ENCODE measurements at places on chromosomes 2 and 18.

- DNase-seq: peak; percentile 38
Measured at GRCh38 chr2:96264656-96265348, 995 bp downstream of the TMEM127 start.

GRCh38 chr2:12955864-12956263, 239.1 kb downstream of the TRIB2 start:
- DNase-seq: no peak

GRCh38 chr2:70504750-70505149, 48.9 kb downstream of the TGFA start:
- DNase-seq: no peak

GRCh38 chr18:24075767-24076597, 61.4 kb downstream of the TTC39C start:
- peak; percentile 63 for DNase-seq

DNA sequence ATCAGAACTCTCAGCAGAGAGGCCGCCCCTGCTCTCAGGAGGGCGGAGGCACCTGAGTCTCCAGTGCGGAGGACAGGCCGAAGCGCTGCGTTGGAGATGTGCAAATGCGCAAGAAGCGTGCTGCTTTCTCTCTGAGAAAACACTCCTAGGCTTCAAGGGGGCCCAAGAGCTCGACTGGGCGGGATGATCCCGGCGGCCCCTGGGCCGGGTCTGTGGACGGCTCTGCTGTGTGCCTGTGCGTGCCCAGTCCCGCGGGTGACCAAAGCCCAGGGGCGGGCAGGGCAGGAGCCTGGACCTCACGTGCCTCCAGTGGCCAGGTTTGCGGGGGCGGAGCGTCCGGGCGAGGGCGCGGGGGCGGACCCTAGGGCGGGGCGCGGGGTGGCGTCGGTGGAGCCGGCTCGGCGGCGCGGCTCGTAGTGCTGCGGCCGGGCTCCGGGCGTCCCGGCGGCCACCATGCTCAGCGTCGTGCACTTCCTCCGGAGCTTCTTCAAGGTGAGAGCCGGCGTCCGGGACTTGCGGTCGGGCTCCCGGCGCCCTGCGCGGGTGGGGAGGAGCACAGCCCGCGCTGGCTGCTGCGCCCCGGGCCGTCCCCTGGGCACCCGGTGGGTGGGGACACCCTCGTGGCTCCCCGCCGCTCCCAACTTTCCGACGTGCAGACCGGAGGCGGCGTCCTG, at the start of gene ARHGEF4:
Gene ARHGEF4 (plus strand): TSS at position 414 of the 674 bp plus-strand sequence. CDS start 40 bp downstream, at position 454.
- DNase-seq: peak; percentile 71

DNA sequence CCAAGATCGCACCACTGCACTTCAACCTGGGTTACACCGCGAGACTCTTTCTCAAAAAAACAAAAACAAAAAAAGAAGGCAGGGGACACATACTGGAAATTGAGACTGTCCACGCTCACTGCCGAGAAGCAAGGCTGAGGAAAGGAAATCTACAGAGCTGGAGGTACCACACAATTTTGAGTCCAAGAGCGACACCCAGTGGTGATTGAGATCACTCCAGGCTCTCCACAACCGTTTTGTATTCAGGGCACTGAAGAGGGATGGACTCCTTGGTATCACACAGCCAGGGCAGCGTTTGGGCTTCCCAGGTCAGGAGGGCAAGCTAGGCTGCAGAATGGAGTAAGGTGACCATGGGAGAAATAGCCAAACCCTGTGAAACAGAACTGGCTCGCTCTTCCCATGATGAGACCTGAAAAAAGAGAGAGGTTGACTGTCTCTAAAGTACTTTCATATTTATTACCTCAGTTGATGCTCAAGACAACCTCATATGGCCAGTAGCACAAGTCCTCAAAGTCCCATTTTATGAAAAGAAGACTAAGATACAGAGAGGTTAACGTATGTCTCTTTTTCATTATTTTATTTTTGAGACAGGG, 74.5 kb upstream of the YPEL5 start:
- peak; percentile 88 for DNase-seq

GRCh38 chr18:63025251-63026090, 294.1 kb downstream of the BCL2 start:
- peak; percentile 64 for DNase-seq

- peak; percentile 1 for DNase-seq
Measured at GRCh38 chr2:34305587-34305986, 706.5 kb upstream of the FAM98A start.

All from mesendoderm (in vitro differentiated cells).